Placental pericyte (primary cell): ENCODE measurements at places on chromosomes 2 and 18. TPM values are rescaled to one million over a fixed set of nuclear protein-coding genes. Genes with fewer than 3 reads are reported as not detected.

The ASIC4 gene
- total RNA-seq = under 0.01 TPM in 1 of 2 replicates, not detected in the other

The ERICH2 gene
- total RNA-seq = not detected in 2 replicates

The NETO1 gene
- total RNA-seq = 0.72 TPM in 1 of 2 replicates, not detected in the other

The LRRFIP1 gene
- total RNA-seq = 44.4 and 62.0 TPM in 2 replicates

The TANC1 gene
- total RNA-seq = 37.1 and 43.3 TPM in 2 replicates

The ERLEC1 gene
- 98.4 and 133 TPM in 2 replicates for total RNA-seq

The SIGLEC15 gene
- total RNA-seq = 1.1 and 4.7 TPM in 2 replicates

The CYBRD1 gene
- total RNA-seq = 95.3 and 139 TPM in 2 replicates

The SNTG2 gene
- total RNA-seq = not detected in 2 replicates

The IL18R1 gene
- total RNA-seq = 0.43 and 0.44 TPM in 2 replicates

The ELOA2 gene
- not detected in 2 replicates for total RNA-seq

The LIMS2 gene
- 8.6 and 9.6 TPM in 2 replicates for total RNA-seq

The PSMD14 gene
- 77.3 and 156 TPM in 2 replicates for total RNA-seq

The ZNF804A gene
- total RNA-seq = 0.22 and 5.2 TPM in 2 replicates

The RAB12 gene
- 42.2 and 56.0 TPM in 2 replicates for total RNA-seq

The ATP5F1A gene
- total RNA-seq = 759 and 1,010 TPM in 2 replicates

The LRP2 gene
- not detected in 2 replicates for total RNA-seq

The SPP2 gene
- not detected in 2 replicates for total RNA-seq

The CHST9 gene
- not detected in 2 replicates for total RNA-seq

The RSAD2 gene
- total RNA-seq = 0.43 TPM in 1 of 2 replicates, not detected in the other

The ROCK2 gene
- total RNA-seq = 47.5 and 52.7 TPM in 2 replicates

The CFAP221 gene
- not detected in 2 replicates for total RNA-seq

The LRATD1 gene
- 0.43 TPM in 1 of 2 replicates, not detected in the other for total RNA-seq
